ENCODE measurements at places on chromosomes 7 and 10.

DNA sequence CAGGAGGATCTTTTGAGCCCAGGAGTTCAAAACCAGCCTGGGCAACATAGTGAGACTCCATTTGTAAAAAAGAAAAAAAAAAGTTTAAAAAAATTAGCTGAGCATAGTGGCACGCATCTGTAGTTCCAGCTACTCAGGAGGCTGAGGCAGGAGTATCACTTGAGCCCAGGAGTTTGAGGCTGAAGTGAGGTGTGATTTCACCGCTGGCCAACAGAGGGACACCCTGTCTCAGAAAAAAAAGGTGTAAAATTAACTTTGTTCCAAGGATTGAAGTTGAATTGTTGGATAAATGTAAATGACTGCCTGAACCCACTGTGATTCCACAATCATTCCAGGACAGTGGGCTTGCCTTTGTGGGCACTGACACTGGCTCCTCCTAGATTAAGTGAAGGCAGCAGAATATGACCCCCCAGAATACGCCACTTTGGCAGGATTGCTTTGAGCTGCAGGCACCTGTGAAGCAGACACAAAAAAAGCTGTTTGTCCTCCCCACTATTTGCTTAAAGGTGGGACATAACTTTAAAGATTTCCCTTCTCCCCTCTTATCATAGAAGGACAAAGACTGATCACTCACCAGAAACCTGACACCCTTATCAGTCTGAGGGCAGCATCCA lies 57.2 kb upstream of the FOXI2 start:
- DNase-seq = no peak

DNA sequence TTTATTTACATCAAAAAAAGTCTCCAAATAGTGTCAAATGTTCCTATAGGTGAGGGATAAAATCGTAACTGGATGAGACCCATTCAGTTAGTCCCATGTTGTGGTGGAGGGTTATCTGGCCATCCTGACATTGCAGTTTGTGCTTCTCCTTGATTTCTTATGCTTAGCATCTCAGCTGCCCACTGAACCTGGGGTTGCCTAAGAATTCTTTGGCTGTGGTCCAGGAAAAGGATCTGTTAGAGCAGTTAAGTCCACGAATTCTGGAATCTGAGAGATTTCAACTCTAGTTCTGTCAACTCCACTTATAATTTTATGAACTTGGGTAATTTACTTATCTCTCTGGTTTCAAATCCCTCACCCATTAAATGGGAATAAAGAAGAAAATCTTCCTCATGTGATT lies 1673.4 kb downstream of the REEP3 start:
- DNase-seq = no peak

DNA sequence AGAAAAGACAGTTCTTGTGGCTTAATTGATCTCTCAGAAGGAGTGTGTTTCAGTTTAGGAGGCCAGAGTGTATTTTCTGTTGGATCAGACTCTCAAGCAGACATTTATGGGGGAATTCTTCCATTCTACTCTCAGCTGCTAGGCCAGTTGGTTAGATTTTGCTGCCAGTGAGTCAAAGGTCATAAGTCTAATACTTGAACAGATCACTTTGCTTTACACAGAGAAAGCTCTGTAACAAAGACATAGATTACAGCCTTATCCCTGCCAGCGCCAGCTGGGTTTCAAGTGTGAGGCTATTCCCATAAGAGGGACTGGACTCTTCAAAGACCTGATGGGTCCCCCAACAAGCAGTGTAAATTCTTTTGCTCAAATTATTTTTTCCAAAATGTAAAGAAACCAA lies 145.6 kb upstream of the SEMA3C start:
- DNase-seq = no peak

DNA sequence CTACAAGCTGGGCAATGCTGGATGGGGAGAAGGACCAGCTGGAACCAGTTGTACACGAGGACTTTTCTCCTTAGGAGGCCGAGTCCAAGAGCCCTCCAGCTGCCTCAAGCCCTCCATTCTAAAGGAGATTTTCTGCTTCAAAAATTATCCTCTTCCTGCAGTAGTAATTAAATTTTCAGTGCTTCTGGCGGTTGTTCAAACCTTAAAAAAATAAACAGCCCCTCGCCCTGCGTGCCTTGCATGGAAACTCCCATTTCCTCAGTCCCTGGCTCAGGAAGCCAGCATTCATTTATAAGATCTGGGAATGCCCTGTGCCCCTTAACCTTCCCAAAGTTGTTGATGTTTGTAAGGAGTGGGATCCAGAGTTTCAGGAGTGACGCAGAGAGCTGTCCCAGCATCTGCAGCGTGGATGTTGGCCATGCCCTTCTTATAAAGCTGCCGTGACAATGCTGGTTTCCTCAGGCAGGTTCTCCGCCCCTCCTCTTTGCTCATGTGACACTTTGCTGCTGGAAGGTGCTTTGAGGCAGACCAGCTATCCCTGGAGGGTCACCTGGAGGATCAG lies 24.0 kb upstream of the ACTR3B start:
- no peak for DNase-seq

GRCh38 chr7:22578007-22578733 lies 78.2 kb upstream of the STEAP1B start:
- DNase-seq = no peak
